Stimulated activated naive CD4-positive, alpha-beta T cell treated with Interleukin-2 at 50 U/mL for 16 hours (primary cell): ENCODE measurements at places on chromosomes 4 and X.

GRCh38 chrX:130030826-130031225 is 48.4 kb downstream of the BCORL1 start:
- no peak for DNase-seq

DNA sequence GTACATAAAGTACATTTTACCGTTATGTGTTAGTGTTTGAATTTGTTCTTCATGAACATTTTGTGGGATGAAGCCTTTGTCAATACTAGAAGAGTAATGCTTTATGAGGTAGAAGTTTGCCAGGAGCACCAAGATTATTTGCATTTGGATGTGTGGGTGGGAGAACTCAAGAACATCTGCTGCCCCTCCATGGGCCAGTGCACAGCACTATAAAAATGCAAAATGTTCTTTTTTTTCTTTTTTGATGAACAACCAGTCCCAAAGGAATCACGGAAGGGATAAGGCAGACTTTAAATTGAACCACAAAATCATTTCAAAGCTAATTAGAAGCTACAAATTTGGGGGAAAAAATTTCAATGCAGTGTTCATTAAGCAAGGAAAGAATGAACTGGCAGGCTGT is 300.3 kb upstream of the NWD2 start:
- no peak for DNase-seq

GRCh38 chrX:115368876-115369275 is 79.4 kb downstream of the LUZP4 start:
- no peak for DNase-seq

GRCh38 chr4:128061566-128062536 is 739 bp downstream of the LARP1B start:
- DNase-seq = peak; percentile 68

- DNase-seq = no peak
These were observed 121.7 kb upstream of the HCCS start for GRCh38 chrX:10989386-10989785.

DNA sequence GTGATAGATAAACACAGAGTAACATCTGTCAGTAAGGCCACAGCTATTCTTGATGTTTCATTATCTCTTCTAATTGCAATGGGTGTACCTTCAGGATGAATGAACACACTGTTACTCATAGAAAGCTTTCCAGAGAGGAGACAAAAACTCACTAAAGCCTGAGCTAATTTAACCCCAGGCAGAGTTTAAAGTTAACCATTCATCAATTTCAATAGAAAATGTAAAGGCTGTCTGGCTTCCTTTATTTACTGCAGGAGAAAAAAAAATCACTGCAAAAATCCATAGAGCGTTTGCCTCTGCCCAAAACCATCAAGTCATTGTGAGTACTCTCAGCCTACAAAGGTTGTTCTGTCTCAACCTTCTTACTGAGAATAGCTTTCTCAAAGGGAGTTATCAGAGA is 376.9 kb downstream of the PPP4R3C start:
- no peak for DNase-seq
